CD4-positive, alpha-beta T cell treated with Interleukin-6 for 4 hours (primary cell): ENCODE measurements at places on chromosomes 5 and 9.

DNA sequence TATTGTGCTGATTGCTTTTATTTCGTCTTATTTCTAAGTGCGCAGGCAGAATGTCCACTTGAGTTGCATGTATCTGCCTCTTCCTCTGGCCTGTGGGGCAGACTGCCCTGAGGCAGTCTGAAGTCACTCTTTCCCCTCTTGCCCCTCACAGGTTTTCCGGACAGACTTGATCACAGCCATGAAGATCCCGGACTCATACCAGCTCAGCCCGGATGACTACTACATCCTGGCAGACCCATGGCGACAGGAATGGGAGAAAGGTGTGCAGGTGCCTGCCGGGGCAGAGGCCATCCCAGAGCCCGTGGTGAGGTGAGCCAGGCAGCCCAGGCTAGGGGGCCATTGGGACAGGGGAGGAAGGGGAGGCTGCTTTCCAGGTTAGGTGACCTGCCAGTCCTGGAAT is 26.4 kb downstream of the JADE2 start:
- DNase-seq: no peak

DNA sequence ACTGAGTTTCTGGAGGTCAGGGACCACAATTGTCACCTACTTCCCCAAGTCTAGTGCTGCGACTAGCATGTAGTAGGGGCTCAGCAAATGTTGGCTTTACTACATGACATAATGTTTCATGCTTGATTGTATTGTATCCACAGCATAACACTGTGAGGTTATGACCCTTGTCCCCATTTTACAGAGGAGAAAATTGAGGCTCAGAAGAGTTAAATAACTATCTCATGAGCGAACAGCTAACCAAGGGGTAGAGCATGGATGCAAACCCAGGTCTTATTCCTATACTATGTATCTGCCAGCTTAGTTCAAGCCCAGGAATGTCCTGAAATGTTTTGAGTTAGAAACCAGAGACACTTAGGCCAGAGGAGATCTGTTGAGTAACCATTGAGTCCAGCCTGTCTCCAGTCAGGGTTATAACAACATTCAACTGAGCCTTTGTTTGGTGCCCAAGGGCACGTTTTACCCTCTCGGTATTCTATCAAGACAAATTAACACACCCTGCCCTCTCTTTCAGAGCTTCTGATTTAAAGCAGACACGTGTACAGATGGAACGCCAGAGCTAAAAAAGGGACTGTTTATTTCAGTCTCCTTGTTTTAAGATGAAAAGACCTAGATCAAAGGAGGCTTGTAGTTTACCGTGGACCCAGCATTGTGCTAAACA is 16.5 kb downstream of the ANGPTL2 start:
- no peak for DNase-seq

- no peak for DNase-seq
Measured at GRCh38 chr5:168047043-168047668, 244.3 kb upstream of the WWC1 start.

GRCh38 chr5:143135832-143136551 is 267.5 kb downstream of the NR3C1 start:
- no peak for DNase-seq

DNA sequence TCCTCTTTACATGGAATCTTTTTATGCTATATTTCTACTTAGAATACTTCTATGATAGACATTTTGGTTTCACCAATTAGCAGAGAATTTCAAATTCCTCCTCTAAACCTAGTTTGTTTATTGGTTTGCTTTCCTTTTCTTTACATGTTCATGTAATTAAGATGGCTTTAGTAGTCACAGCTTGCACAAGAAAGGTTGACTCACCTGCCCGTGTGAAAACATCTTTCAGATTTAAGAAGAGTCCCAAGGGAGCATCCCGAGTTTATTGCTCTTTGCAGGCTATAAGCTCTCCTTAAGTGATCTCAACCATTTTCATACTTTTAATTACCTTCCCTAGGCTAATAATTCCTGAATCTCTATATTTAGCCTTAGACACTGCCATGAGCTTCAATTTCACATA is 28.9 kb downstream of the TYRP1 start:
- DNase-seq: no peak

DNA sequence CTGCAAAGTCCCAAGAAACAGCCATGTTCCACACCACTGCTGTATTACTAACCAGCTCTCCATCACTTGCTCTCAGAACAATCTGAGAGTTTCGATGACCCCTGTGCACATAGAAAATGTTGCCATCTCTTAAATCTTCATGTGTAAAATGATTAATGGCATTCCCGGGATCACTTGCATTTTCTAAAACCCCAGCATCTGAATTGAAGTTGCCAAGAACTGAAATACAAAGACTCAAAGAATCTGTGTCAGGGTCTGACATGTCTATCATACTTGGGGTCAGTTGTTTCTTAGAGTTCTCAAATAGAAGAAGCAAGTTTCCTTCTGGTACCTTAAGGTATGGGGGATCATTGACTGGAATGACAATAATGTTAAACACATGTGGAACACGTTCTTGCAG is 115.1 kb downstream of the ESM1 start:
- no peak for DNase-seq

GRCh38 chr5:38023371-38023770 is 183.5 kb upstream of the GDNF start:
- DNase-seq: no peak

DNA sequence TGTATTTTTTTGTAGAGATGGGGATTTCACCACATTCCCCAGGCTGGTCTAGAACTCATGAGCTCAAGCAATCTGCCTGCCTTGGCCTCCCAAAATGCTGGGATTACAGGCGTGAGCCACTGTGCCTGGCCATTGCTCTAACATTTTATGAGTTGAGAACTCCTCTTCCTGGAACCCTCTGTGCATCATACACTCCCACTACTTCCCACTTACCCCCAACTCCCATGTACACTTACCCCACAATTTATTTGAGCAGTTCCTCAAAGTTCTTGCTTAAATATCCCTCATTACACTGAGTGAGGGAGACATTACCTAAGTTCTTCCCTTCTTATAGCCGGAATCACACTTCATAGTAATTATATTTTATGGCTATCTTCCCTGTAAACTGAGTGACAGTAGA is 42.9 kb upstream of the GALNT10 start:
- DNase-seq: no peak

DNA sequence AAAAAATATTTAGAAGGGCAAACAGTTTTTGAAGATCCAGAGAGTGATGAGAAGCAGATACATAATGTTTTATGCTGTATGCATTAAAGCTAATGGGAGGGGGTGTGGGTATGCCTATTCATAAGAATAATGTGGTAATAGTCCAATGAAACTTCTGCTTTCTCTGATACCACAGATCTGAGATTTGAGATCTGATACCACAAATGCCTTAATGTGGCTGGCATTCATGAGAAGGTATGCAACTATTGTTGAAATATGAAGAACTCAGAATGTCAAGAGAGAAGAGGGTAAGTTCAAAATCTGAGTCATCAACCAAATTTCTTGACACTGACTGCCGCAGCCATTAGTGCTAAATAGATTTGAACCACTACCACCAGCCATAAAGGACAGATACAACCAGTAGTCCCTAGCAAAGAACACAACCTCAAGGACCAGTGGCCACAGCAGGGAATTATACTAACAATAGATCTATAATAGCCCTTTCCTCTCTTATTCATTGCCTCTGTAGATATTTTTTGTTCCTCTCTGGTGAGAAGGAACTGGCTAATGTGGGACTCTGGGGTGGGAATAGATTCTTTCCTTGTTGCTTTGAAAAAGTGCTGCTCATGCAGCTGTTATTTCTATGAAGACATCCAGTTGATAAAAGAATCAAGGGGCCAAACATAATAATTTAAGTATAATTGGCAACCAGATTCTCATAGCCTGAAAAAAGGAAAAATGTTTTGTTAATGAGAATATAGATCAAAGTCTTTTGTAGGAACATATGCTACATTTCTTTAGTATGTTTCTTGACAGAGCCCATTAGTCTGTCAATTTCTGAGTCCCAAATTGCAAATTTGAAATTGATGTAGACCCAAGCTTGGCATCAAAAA is 256.5 kb upstream of the ZNF608 start:
- DNase-seq: no peak
